ENCODE measurements at places on chromosomes 7 and 10.

GRCh38 chr7:34837801-34838201 lies 179.8 kb downstream of the NPSR1 start:
- DNase-seq: no peak

- no peak for DNase-seq
Measured at GRCh38 chr7:111164442-111164841, 73.5 kb downstream of the LRRN3 start.

DNA sequence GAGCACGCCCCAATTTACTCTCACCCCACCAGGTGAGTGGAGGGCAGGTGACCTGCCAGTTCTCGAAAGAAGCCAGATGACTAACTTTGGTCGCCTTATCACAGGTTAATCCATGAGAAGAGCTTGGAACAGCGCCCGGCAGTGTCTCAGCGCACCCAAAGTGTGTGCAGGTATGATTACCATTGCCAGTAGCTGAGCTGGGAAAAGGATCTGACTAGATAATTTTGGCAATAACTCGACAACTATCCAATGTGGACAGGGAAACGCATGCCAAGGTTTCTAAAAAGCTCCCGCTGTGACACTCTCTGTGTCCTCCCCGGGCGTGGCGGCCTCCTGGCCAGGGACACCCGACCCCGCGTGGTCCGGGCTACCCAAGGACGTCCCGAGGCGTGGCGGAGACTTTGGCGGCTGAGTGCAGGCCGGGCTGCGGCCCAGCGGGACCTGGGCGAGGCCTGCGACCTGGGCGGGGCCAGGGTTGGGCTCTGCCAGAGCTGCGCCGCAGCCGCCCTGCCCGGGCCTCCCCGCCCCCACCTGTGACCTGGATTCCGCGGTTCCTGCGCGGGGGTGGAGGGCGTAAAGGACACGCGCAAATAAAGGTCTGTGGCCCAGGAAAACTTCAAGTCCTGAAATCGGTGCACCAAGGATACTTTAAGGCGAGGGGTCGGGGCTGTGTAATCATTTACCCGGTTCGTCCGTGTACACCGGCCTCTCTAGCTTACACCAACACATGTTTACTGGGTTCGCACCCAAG lies 13.7 kb upstream of the WAPL start:
- DNase-seq: peak; percentile 63

DNA sequence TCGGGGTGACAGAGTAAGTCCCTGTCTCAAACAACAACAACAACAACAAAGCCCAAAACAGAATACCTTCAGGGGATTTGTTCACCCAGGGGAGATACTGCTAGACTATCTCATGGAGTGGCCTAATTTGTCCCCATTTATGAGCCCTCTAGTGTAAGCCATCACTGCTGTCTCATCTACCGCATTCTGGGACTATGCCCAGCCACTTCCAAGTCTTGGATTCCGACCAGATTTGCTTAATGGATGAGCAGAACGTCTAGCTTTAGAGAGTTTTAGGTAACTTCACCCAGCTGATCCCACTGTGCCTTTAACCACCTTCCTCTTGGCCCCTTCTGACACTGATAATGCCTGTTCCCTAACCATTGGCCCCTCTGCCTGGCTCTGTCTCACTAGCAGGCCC lies 47.1 kb downstream of the PAPSS2 start:
- DNase-seq: no peak

GRCh38 chr10:132858121-132859081 lies 72.5 kb upstream of the NKX6-2 start:
- DNase-seq: no peak

GRCh38 chr10:132477066-132477397 lies 60.6 kb upstream of the INPP5A start:
- DNase-seq: no peak

- no peak for DNase-seq
Measured at GRCh38 chr7:29332042-29332811, 137.7 kb downstream of the CHN2 start.

GRCh38 chr7:150401424-150401790 lies 22.3 kb downstream of the ZNF775 start:
- no peak for DNase-seq

DNA sequence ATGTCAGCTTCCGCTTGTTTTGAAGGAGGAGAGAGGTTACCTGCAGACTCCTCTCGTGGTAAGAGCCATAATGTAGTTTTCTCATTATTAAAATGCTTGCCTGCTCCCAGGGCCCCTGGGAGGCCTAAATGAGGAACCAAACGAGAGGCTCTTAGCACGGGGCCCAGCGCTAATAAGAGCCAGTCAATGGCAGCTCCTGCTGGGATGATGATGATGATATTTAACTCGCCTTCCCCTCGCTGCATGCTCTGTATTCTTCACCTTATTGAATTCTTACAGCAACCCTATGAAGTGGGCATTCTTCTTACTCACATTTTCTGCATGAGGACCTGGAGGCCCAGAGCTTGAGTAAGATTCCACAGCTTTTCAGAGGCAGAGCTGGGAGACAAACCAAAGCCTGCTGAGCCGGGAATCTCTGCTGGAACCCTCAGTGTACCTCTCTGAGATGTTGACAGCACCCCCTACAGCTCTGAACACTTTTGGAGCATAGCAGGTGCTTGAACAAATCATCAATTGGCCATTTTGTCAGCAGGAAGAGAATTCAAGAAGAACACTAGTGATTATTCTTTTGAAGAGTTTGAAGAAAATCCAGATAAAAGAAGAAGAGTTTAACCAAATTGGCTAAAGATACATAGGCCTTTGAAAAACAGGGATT lies 93.1 kb upstream of the HABP2 start:
- no peak for DNase-seq

DNA sequence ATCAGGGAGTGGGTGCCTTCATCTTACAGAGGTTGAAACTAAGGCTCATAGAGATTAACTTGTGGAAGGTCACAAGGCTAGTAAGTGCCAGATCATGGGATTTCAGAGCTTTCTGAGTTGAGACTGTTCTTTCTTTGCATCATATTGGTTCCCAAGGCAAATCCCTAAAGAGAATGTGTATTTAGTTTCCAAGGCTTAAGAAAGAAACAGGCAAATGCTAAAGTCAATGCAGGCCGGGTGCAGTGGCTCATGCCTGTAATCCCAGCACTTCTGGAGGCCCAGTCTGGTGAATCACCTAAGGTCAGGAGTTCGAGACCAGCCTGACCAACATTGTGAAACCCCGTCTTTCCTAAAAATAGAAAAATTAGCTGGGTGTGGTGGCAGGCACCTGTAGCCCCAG lies 19.8 kb downstream of the CDK1 start:
- no peak for DNase-seq

- DNase-seq: no peak
Measured at GRCh38 chr7:7790041-7790741, 71.8 kb upstream of the RPA3 start.

DNA sequence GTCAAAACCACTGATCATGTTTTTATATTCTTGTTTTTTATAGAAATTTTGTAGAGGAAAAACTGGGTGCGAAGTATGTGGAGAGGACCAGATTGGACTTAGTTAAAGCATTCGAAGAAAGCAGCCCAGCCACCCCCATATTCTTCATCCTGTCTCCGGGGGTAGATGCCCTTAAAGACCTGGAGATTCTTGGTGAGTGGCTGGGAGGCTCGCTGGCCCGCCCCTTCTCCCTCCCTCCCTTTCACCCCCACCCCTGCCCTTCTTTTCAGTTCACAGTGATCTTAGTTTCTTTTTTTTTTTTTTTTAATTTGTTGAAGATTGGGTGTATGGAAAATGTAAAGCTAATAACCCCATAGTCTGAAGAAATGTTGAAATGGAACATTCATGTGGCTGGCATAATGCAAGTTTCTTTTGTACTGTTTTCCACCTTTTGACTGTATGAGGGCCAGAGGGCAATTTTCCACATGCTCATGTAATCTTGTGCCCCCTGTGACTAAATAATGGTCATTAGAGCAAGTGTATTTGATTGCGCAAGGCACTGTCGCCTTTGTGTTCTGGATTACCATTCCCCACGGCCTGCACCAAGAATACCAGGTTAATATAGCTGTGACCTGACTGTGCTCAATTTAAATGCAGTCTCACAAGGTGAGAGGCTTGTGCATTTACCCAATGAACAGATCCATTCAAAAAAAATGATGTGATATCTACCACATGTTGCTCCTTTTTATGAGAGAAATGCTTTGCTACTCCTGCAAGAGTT lies 77.7 kb downstream of the CDCA7L start:
- DNase-seq: no peak

GRCh38 chr10:65341323-65341925 lies 1584.4 kb upstream of the LRRTM3 start:
- no peak for DNase-seq

DNA sequence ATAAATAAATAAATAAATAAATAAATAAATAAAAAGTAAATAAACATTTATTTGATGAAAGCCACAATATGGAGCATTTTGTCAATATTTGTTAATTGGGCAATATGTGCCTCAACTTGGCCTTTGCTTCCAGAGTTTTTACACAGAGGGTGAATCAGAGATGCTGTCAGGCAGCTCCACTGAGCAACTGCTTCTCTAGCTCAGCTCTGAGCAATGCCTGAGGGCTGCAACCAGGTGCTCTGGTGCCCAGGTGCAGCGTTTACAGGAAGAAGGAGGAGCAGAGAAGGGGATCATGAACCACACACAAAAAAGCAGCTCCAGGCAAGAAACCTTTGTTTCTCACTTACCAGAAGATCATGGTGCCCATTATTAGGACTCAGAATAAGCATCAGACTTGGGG lies 876.2 kb upstream of the AUTS2 start:
- DNase-seq: no peak

- peak; percentile 95 for DNase-seq
Measured at GRCh38 chr10:30784897-30785605, 155.5 kb upstream of the LYZL2 start.

GRCh38 chr7:31652063-31652326 lies 35.0 kb upstream of the PPP1R17 start:
- no peak for DNase-seq

GRCh38 chr10:47361293-47361692 lies 13.1 kb downstream of the RBP3 start:
- DNase-seq: peak; percentile 88

DNA sequence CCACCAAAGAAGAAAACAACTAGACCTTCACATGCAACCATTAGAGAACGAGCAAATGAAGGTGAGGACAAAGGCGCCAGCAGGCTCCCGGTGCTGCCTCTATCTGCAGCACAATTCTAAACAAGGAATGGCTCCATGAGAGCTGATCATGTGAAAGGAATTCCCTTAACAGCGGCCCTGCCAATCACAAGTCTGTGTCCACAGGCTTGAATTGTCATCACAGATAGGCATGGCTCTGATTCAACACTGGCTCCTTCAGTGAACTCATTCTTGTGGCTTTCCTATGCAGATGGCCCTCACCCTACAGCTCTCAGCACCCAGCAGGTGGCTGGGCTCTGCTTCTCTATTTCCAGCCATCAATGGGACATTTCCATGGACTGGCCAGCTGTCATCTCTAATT lies 36.2 kb downstream of the LAMB1 start:
- DNase-seq: peak; percentile 91

- DNase-seq: no peak
Measured at GRCh38 chr10:2890093-2890492, 177.3 kb upstream of the PFKP start.

GRCh38 chr10:102832987-102833386 lies 4.2 kb downstream of the CYP17A1 start:
- no peak for DNase-seq

DNA sequence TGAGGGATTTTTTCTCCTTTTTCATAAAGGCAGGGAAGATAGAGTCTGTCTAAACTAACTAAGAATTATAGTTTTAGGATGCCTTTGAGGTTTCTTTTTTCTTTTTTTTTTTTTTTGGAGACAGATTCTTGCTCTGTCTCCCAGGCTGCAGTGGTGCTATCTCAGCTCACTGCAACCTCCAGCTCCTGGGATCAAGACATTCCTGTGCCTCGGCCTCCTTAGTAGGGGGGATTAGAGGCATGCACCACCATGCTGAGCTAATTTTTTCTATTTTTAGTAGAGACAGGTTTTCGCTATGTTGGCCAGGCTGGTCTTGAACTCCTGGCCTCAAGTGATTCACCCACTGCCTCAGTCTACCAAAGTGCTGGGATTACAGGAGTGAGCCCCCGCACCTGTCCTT lies 239.7 kb downstream of the KCND2 start:
- peak; percentile 53 for DNase-seq

- DNase-seq: peak; percentile 5
Measured at GRCh38 chr7:48298779-48299178, 127.5 kb downstream of the ABCA13 start.

DNA sequence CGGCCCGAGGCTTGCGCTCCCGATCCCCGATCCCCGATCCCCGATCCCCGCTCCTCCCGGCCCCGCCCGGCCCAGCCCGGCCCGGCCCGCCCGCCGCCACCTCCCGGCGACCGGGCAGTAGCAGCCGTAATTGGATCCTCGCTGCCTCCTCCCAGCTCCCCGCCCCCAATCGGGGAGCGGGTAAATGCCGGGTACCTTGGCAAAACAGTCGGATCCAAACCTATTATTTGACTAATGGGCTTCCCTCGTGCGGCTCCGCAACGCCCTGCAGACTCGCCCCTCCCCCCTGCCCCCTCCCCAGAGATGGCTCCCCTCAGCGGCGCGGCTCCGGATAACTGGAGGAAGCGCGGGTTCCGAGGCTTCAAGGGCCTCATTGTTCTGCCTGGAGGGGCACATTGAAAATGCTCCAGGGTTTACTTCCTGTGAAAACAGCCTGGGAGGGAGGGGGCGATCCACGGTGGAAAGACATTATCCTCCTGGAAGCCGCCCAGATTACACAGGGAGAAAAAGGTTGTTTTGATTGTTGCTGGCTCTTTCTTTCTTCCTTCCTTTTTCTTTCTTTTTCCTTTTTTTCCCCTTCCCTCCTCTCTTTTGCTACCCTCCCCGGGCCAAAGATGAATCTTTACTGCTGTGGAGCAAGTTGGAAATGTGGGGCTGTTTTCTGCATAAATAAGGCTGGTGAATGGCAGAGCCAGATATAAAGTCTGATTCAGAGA lies 94.7 kb upstream of the ZMIZ1 start:
- DNase-seq: peak; percentile 95

DNA sequence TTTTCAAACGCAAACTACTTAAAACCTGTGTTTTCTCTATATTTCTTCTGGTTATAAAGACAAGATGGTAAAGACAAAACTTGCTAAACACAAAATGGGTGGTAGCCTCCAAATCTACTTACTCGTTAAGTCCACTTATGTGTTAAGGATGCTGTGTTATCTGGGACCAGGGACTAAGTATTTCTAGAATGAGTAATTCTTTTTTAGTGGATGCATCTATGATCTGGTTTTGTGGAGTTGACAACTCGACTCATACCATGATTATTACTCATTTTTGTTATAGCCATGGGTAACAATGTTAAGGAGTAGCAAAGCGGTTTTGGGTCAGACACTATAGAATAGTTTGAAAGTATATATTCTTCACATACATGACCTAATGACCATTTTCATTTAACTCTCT lies 239.5 kb upstream of the FOXP2 start:
- DNase-seq: no peak

- no peak for DNase-seq
Measured at GRCh38 chr10:63692220-63692896, 171.2 kb downstream of the REEP3 start.

DNA sequence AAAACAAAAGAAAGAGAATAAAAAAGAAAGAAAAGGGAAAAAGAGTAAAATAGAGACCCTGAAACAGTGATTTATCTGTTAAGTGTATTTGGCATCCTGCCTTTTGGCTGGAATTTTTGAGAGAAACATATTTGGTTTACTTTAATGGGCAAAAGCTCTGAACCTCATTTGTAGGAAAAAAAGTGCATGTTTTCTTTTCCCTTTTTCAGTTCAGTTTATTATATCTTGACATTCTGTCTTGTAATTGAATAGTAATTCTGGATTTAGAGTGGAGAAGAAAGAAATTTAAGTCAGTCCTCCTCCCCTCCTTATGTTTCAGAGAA lies 69.5 kb downstream of the ARID5B start:
- no peak for DNase-seq

- no peak for DNase-seq
Measured at GRCh38 chr7:134351424-134351823, 34.7 kb upstream of the SLC35B4 start.

GRCh38 chr7:46810986-46811385 lies 770.9 kb downstream of the TNS3 start:
- no peak for DNase-seq
